Chondrocyte (in vitro differentiated cells): ENCODE measurements at places on chromosomes 3 and 15. TPM values are rescaled to one million over a fixed set of nuclear protein-coding genes. Genes with fewer than 3 reads are reported as not detected.

GRCh38 chr15:29268706-29269484, 727 bp downstream of the NSMCE3 start:
- DNase-seq: no peak
- peak overlapping the region; percentile 91 for H3K27ac ChIP-seq
- H3K36me3 ChIP-seq: no peaks in the 10 kb centered on the region
- H3K4me1 ChIP-seq: peaks cover 39% of the 10 kb centered on the region

GRCh38 chr15:61092361-61093157, 136.5 kb downstream of the RORA start:
- no peaks in the 10 kb centered on the region for H3K27me3 ChIP-seq
- no peak for DNase-seq
- no peak overlapping the region for H3K27ac ChIP-seq
- H3K36me3 ChIP-seq: no peaks in the 10 kb centered on the region
- H3K4me3 ChIP-seq: no peak overlapping the region
- peaks cover 12% of the 10 kb centered on the region for H3K4me1 ChIP-seq

- H3K27me3 ChIP-seq: no peaks in the 10 kb centered on the region
- DNase-seq: no peak
- H3K27ac ChIP-seq: no peak overlapping the region
- no peak overlapping the region for H3K4me3 ChIP-seq
- peaks cover 6% of the 10 kb centered on the region for H3K4me1 ChIP-seq
These were observed 8.5 kb upstream of the UBXN7 start for GRCh38 chr3:196440696-196441095.

- no peak overlapping the region for H3K27ac ChIP-seq
- peaks cover 11% of the 10 kb centered on the region for H3K4me1 ChIP-seq
- H3K36me3 ChIP-seq: peaks cover 2% of the 10 kb centered on the region
- peaks cover 61% of the 10 kb centered on the region for H3K27me3 ChIP-seq
- no peak for DNase-seq
These were observed 42.7 kb downstream of the HES1 start for GRCh38 chr3:194178669-194179068.

DNA sequence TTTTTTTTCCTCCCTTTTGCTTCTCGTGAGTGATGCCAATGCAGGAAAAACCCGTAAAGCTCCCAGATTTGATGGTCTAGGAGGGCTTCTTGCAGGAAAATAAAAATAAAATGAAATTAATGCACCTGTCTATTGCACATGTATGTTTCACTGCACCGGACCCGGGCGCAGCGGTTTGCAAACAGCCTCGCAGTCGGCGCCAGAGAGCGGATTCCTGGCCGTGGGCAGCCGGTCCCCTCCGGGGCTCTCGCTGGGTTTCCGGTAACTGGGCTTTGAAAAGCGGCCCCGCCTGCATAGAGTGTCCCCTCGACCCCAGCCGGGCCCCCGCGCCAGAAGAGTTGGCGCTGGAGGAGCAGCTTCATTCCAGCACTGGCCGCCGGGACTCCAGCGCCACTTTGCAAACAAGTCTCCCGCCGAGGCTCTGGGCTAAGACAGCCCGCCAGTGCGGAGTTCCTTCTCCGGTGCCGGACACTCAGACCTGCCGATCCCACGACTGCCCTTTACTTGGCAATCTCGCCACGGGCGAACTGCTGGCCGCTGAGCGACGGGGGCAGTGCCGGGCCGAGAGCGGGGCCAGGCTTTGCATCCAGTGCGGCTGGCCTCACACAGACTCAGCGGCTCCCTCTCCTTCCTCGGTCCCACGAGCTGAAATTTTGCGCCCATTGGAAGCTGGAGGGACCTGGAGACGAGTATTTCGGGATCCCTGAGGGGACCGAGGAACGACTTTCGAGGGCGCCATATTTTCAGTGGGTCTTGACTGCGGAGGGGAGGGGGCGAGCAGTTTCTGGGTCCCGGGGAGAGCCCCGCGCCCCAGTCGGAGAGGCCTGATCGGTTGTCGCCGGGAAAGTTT, 225.9 kb upstream of the C2CD4B start:
- peaks cover 2% of the 10 kb centered on the region for H3K27me3 ChIP-seq
- peak overlapping the region; percentile 94 for H3K4me3 ChIP-seq
- peaks cover 20% of the 10 kb centered on the region for H3K4me1 ChIP-seq
- peak; percentile 92 for DNase-seq

GRCh38 chr15:37581866-37582532, 352.4 kb upstream of the TMCO5A start:
- H3K27me3 ChIP-seq: peaks cover 10% of the 10 kb centered on the region
- no peak overlapping the region for H3K27ac ChIP-seq
- peak; percentile 69 for DNase-seq
- no peak overlapping the region for H3K4me3 ChIP-seq

DNA sequence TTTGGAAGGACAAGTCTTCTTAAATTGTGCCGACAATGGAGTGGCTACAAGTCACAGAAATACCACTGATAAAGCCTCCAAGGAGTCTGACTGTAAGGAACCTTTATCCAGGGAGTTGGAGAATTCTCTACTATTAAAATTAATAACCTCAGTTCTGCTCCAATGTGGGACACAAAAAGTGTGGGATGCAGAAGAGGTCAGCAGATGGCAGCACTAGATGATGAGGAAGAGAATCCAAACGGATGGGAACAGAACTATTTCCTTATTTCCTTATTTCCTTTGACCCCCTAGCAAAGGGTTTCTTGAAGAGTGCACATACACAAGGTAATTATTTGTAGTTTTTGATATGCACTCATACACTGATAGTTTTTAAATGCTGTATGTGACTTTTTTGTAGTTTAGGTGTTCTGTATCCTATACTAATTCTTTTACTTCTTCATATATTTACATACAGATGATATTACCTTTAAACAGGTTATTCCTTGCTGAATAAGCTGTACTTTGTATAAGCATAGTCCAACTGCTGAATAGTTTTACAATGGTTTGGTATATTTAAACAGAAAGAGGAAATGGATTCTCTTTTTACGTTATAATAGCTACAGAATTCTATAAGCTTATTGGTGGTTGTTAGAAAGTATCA, 25.6 kb upstream of the NLGN1 start:
- no peaks in the 10 kb centered on the region for H3K36me3 ChIP-seq
- no peak overlapping the region for H3K4me3 ChIP-seq
- no peak for DNase-seq
- no peak overlapping the region for H3K27ac ChIP-seq
- peaks cover 19% of the 10 kb centered on the region for H3K27me3 ChIP-seq

DNA sequence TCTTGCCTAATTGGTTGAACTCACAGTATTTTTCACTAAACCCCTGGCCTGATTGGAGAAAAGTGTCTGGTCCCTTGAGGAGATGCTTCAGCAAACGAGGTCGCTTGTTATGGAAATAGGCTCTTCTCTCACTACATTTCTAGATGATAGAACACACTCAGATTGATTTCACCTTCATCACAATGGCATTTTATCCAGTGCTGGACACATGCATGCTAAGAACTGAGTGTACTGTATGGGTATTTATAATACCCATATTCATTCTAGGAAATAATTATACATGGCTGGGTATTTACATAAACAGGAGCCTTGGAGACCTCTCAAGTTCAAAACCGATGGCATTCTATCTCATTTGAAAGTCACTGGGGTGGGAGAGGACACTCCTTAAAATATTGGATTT, 444.9 kb downstream of the LPP start:
- H3K36me3 ChIP-seq: no peaks in the 10 kb centered on the region
- no peak overlapping the region for H3K4me3 ChIP-seq
- H3K27me3 ChIP-seq: no peaks in the 10 kb centered on the region
- no peak for DNase-seq

DNA sequence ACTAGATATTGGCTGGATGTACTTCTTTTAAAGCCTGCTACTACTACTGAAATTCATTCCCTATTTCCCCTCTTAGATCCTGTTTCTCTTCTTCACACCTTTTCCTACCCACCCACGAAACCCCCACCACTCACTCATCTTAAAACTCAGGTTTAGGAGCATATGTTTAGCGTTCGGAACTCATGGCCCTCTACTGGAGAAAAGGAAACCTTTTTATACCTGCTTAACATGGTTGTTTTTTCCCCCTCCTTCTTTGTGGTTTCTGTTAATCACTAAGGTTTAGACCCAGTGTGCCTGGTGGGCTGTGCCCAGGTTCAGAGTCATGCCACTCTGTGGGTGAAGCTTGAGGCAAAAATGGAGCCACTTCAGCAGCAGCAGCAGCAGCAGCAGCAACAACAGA, 2.6 kb downstream of the ARID3B start:
- peaks cover 46% of the 10 kb centered on the region for H3K4me1 ChIP-seq
- no peak for DNase-seq
- H3K27ac ChIP-seq: no peak overlapping the region
- peaks cover 20% of the 10 kb centered on the region for H3K27me3 ChIP-seq
- H3K36me3 ChIP-seq: peaks cover 2% of the 10 kb centered on the region

GRCh38 chr3:30098653-30099455, 507.5 kb upstream of the TGFBR2 start:
- H3K27ac ChIP-seq: no peak overlapping the region
- no peaks in the 10 kb centered on the region for H3K27me3 ChIP-seq
- DNase-seq: no peak
- H3K4me3 ChIP-seq: no peak overlapping the region

CLDN16 gene
- total RNA-seq: 0.20 TPM in 1 of 3 replicates, not detected in the others

DLEC1 gene
- total RNA-seq: 0.17 to 0.29 TPM (median 0.18 TPM) in 3 replicates

HEMK1 gene
- 15.1 to 20.1 TPM (median 15.2 TPM) in 3 replicates for total RNA-seq

TTC23 gene
- 21.3 to 27.7 TPM (median 25.0 TPM) in 3 replicates for total RNA-seq

DUOX2 gene
- 0.05 TPM in 1 of 3 replicates, not detected in the others for total RNA-seq

LRRC49 gene
- 4.9 to 8.8 TPM (median 6.4 TPM) in 3 replicates for total RNA-seq

SLC2A2 gene
- not detected in 3 replicates for total RNA-seq

PLCB2 gene
- 1.4 to 3.4 TPM (median 2.8 TPM) in 3 replicates for total RNA-seq

HRG gene
- total RNA-seq: not detected in 3 replicates
